ENCODE measurements at places on chromosomes 4 and X.

GRCh38 chrX:136879001-136879687 is 1.4 kb downstream of the RBMX start:
- ATAC-seq, result no peak

- no peak for ATAC-seq
These were observed 633.3 kb downstream of the ANKRD50 start for GRCh38 chr4:124079174-124079780.

GRCh38 chrX:49192722-49193328 is 6.7 kb upstream of the PRICKLE3 start:
- ATAC-seq, result no peak

DNA sequence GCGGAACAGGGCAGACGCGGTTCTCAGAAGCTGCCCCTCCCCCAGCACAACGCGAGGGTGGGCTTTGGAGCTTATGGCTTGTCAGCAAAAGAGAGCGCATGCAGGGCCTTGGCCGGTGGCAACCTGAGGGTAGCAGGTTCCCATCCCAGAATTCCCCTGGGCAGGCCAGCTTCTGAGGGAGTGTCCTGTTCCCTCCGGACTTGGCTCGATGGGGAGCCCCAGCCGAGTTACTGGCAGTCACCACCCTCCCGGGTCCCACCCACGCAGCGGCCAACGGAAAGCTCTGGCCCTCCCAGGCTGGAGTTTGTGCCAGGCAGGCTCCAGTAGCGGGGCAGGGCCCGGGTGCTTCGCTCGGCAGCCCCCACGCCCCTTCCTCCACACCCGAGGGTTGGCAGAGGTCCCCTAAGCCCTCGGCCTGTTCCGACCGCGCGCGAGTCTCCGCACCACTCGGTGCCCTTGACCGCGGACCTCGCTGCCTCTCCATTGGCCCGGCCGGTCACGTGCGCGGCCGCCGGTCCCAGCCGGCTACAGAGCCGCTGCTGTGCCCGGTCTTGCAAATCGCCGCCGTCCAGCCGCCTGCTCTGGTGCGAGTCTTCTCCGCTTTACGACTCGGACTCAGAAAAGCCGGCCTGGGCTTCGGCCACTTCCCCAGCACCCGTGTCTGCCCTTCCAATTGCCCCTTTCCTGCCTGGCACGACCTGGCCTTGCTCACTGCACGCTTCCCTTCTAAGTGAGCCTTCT is 20.9 kb upstream of the MTM1 start:
- ATAC-seq, result peak; percentile 62

DNA sequence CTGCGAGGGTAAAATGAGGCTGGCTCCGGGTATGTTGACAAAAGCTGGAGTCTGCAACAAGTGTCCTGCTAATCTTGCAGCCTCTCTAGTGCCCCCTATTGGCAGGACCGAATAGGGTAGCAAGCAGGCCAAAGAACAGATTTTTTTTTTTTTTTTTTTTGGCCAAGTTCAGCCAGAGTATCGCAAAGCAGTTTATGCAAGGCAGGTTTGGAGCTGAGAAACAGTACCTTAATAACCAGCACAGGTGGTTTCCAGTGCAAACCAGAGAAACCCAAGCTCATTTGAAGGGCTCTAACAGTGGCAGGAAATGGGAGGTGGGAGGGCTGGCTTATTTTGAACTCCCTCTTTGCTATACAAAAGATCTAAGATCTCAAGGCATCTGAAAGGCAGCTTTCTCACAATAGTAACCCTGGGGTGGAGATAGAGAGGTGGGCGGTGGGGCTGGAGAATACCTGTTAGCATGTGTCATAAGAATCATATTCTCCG is 38.2 kb upstream of the OCIAD2 start:
- peak; percentile 62 for ATAC-seq

- no peak for ATAC-seq
These were observed 2.9 kb downstream of the FGG start for GRCh38 chr4:154609532-154609931.

DNA sequence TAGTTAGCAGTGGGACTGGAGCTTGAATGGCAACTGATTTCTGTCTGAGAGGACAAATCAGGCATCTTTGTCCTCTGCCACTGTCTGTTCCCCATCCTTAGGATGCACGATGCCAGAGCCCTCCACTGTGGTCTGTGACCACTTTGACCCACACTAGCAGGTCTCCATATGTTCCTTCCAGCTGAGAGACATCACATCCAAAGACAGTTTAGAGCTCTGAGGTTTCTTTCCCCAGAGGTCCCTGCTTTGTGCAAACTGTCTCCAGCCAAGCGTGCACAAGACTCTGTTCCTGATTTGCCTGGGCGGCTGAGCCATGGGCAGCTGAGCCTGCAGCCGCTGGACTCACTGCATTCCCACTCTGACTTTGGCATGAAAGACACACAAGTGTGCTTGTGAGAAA is 98.0 kb downstream of the PTTG2 start:
- no peak for ATAC-seq
